NCI-H187 (cell line): ENCODE measurements at places on chromosomes 12 and 14.

GRCh38 chr14:47949006-47949405, 273.6 kb upstream of the MDGA2 start:
- DNase-seq = no peak

GRCh38 chr12:2291182-2291832, 238.5 kb downstream of the CACNA1C start:
- no peak for DNase-seq

GRCh38 chr12:92472201-92472600, 230.6 kb upstream of the PLEKHG7 start:
- DNase-seq = no peak

DNA sequence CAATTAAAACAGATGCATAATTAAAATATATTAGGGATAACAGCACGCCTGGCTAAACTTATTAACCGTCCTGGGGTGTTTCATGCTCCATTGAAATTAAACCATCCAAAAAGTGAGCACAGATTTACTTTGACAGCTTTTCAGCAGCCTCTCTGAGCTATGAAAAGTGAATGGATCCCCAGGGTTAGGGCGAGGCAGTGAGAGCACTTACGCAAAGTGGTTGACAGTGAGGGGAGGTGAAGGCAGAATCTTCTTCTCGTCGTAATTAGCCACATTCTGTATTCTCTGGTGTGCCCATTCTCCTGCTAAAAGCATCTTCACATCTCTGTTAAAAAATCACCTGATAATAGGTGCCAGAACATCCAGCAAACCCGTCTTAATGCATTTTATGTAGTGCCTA, 1.9 kb downstream of the TMTC2 start:
- peak; percentile 69 for DNase-seq

- no peak for DNase-seq
Measured at GRCh38 chr14:100538351-100539002, 48.7 kb downstream of the BEGAIN start.

DNA sequence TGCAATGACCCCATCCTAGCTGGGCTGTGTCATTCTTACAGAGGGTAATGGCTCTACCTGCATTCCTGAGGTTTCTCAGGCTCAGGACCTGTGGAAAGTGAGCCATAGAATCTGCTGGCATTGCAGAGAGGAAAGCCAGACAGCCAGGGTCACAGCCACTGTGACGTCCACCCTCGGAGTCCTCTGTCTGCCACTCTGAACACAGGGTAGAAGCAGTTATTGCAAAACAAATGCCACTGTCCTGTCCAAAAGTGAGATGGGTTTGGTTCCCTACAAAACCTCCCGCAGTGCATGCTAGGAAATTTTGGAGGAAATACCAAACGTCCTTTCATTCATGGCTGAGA, 37.8 kb downstream of the TNFAIP2 start:
- no peak for DNase-seq

DNA sequence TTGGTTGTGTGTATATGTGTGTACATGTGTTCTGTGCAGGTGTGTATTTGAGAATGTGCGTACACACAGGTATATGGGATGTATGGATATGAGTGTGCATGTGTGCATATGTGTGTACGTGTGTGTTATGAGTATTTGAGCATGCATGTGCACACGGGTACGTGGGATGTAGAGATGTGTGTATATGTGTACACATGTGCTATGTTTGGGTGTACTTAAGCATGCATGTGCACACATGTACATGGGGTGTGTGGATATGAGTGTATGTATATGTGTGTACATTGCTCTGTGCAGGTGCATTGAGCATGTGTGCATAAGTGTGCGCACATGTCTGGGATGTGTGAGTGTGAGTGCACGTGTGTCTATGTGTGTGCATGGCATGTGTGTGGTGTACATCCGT, 34.3 kb upstream of the SFSWAP start:
- DNase-seq = no peak

GRCh38 chr14:29805415-29806123, 122.1 kb downstream of the PRKD1 start:
- DNase-seq = no peak

DNA sequence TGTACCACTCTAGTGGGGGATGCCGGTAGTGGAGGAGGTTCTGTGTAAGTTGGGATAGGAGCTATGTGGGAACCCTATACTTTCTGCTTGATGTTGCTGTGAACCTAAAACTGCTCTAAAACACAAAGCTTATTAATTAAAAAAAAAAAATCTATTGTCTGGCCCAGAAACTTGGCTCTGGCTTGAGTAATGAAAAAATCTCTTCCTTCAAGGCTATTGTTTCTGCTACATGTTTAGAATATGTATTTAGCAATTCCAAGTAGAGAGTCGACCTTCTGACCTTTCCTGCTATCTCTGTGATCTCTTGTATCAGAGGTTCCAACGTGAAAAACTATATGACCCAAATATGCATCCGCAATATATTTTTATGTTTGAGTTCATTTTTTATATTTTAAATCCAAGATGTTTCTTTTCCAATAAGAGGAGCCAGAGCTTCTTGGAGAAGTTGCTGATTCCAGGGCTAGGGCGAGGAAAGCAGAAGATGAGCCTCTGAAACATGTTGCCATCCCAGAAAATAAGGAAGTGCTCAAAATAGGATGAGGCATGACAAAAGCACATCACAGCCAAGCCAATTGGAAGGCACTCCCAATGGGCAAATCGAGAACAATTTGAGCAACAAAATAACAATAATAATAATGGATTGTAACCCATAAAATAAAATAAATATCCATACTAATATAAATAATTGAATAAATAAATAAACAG, 184.6 kb upstream of the TMEM260 start:
- DNase-seq = no peak

- no peak for DNase-seq
Measured at GRCh38 chr12:10101042-10101579, 2.3 kb upstream of the CLEC1A start.

GRCh38 chr12:67355428-67356379, 86.5 kb downstream of the CAND1 start:
- peak; percentile 71 for DNase-seq

GRCh38 chr12:120687578-120688289, 785 bp downstream of the MLEC start:
- DNase-seq = no peak

DNA sequence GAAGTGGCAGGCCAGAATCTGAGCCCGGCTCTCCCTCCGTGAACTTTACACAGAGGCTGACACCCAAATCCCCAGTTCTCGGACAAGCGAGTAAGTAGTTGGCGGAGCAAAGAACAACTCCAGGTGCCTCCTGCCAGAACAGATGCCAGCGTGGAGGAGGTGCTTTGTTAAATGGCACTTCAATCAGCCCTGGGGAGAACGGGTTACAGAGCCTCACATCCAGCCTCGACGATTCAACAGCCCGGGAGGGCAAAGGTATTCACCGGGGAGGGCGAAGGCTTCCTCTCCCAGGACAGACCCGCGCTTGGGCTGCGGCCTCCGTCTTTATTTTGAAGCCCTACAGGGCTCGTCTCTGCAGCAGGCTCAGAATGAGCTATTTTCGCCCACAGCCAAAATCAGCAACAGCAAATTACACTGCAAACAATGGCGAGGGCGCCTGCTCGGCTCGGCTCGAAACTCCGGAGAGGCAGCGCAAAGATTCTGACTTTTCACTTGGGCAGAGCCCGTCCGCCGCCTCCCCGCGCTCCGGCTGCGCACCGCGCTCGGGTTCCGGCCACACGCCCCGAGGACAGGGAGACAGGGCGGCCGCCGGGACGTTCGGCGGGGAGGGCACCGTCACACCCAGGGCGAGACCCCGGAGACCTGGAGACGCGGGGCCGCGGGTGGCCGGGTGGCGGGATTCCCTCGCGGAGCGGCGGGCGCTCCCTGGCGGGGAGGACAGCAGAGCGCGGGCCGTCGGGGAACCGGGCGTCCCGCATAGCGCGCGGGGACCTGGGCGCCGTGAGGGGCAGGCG, 811 bp downstream of the TMCC3 start:
- DNase-seq = no peak
